ENCODE measurements at places on chromosomes 16 and 17. TPM values are rescaled to one million over a fixed set of nuclear protein-coding genes. Genes with fewer than 3 reads are reported as not detected.

The ABCC12 gene
- not detected for total RNA-seq

The RNF222 gene
- not detected for total RNA-seq

The KCNH6 gene
- 0.78 TPM for total RNA-seq

The ITGAD gene
- not detected for total RNA-seq

The STX1B gene
- 0.26 TPM for total RNA-seq

The TEX19 gene
- not detected for total RNA-seq
